ENCODE measurements at places on chromosomes 5 and 9.

- peak; percentile 26 for DNase-seq
These were observed 541.4 kb downstream of the KCTD16 start for GRCh38 chr5:144712090-144712489.

DNA sequence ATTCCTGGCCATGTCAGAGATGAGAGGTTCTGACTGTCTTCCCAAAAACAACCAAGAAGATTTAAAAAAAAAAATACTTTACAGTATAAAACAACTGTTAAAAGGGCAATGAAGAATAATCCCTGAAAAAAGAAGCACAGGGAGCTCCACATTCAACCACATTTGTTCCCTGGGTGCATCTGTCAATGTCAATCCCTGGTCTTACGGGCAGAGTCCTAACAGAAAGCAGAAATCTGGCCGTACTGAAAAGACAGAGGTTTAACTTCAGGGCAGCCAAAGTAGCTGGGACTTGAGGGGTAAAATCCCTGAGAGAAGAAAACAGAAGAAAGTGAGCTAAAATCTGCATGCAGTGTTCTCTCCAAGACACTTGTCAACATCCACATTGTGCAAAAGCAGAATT is 76.6 kb downstream of the RICTOR start:
- DNase-seq, result no peak

- no peak for DNase-seq
These were observed 206.0 kb downstream of the PCSK1 start for GRCh38 chr5:96226941-96227552.

- no peak for DNase-seq
These were observed 152.3 kb downstream of the MAPKAP1 start for GRCh38 chr9:125554726-125555125.

DNA sequence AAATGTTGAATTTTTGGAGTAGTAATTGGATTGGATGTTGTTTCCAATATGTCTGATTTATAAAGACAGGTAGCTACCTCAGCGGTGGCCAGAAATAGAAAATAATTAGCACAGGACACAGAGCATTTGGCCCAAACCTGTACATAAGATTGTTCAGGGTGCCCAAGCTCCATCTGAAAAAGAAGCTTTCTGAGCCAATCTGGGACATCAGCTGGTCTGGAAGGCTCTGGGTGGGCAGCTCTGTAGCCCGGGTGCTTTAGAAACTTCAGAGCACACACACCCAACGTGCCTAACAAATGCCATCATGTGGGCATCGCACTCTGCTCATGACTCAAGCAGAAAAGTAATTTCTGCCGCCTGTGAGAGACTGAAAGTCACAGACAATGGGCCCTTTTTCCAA is 460.7 kb downstream of the ICE1 start:
- no peak for DNase-seq

GRCh38 chr5:6184481-6184880 is 193.9 kb downstream of the MED10 start:
- no peak for DNase-seq

- no peak for DNase-seq
These were observed 73.4 kb upstream of the PPARGC1B start for GRCh38 chr5:149656576-149657182.

DNA sequence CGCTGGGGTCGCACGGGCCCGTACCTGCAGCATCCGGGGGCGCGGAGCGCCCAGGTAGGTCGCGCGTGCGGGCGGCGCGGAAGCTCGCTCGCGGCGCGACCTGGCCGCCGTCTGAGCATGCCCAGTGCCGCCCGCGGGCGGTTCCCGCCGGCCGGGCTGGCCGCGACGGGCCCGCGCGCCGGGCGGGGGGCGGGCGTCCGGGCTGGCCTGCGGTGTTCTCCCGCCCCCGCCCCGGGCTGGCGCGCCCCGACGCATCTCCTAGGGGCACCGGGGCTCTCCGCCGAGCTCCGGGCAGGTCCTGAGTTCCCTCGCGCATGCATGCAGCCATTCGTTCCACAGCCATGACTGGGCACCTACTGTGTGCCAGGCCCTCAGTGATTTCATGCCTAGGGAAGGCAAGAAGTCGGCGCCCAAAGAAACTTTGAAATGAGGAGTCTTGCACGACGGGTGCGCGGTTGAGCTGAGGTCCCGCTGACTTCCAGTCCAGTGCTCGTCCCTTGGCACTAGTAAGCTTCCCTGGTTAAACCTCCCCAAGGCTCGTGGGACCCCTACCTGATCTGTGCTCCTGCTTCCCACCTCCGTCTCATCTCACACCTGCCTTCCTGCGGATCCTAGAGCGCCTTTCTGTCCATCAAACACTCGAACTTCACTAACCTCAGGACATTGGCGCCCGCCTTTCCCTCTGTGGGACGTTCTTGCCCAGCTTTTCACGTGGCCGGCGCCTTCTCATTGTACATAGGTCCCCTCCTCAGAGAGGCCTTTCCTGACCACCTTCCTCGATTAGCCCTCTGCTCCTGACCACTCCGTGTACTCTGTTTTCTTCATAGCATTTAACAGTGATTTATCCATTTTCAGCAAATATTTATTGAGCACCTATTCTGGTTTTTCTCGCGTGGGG is at the start of gene PTPN3:
TSS of gene PTPN3 (minus strand) at position 113 of the 898 bp plus-strand sequence. CDS start 34,873 bp downstream, outside the sequence.
- DNase-seq, result no peak

GRCh38 chr5:4758996-4759395 is 381.1 kb upstream of the ADAMTS16 start:
- DNase-seq, result no peak

DNA sequence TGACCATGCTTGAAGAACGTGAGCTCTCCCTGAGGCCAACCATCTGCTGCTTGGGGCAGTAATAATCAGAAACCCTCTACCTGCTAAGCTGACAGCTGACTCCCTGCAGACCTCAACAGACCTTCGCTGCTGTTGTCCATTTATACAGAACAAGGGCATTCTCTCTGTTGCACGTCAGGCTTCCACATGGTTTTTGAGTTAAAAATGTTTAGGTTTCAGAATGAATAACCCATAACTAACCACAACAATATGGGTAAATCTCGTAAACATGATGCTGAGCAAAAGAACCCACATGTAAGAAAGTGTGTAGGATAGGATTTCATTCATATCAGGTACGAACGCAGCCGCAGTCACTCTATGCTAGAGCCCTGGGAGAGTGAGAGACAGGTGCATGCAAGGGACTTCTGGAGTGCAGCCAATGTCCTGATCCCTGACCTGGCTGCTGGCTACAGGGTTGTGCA is 348.5 kb downstream of the MED10 start:
- DNase-seq, result no peak
